Spleen (tissue), 13 donors: ENCODE measurements at places on chromosomes 7 and 10. TPM values are rescaled to one million over a fixed set of nuclear protein-coding genes. Genes with fewer than 3 reads are reported as not detected.

Gene OPN4
- not detected for total RNA-seq

DNA sequence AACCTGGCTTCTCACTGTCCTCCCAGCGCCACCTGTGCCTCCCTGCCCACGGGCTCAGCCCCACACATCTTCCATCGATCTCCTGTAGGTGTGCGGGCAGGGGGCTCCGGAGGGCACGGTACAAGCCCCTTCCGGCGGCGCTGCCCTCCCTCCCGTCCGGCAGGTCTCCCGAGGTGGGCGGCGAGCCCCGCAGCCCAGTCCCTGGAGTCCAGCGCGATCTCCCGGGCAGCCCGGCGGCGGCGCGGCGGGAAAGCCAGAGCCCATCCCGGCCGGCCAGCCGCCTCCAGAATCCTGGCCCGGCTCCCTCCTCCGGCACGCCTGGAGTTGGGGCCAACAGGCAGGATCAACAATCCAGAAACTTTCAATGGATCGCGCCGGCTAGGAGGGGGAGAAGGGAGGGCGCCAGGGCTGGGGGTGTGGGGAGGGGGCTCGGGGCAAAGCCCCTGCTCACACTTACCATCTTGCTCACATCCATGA, 100.1 kb downstream of the HIP1 start:
- H3K27me3 ChIP-seq: no peaks in the 10 kb centered on the region
- peak; percentile 86 for DNase-seq
- peak overlapping the region; percentile 81 for H3K27ac ChIP-seq
- H3K36me3 ChIP-seq: no peaks in the 10 kb centered on the region
- peaks cover 49% of the 10 kb centered on the region for H3K4me1 ChIP-seq

Gene PRPF18
- 19.3 TPM for total RNA-seq

DNA sequence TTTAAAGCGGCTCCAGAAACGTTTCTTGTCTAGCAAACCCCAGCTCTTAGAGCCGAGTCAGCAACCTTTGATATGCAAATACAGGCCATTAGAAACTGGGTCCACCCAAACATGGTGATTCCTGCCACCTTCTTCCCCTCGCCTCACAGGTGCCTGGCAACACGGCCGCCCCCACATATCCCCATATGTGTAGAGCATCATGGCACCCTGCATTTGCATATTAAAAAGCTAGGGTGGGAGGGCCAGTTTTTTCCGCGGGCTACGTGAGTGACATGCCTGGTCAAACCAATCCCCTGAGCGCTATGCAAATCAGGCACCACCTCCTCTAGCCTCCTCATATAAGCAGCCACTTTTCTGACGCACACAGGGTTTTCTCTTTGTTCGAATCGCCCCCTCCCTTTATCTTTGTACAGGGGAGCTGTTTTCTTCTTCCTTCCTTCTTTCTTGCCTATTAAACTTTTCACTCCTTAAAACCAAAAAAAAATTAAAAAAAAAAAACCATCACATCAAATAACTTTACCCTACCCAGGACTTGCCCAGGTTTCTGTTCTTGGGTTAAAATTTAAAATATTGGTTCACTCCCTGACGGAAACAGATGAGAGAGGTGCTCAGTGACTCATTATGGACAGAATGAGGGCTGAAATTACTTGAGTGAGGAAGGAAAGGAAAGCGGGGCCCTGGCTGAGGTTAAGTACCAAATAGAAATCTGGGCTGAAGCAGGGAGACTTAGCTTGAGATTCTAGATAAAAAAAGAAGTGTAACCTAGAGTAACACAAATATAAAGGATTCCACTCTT, 59.8 kb downstream of the COA1 start:
- H3K4me1 ChIP-seq: peaks cover 10% of the 10 kb centered on the region
- H3K27ac ChIP-seq: no peak overlapping the region
- DNase-seq: no peak

GRCh38 chr10:110184398-110184797, 23.0 kb upstream of the MXI1 start:
- no peak overlapping the region for H3K4me3 ChIP-seq
- H3K27me3 ChIP-seq: no peaks in the 10 kb centered on the region
- H3K4me1 ChIP-seq: no peaks in the 10 kb centered on the region
- no peak overlapping the region for H3K27ac ChIP-seq

DNA sequence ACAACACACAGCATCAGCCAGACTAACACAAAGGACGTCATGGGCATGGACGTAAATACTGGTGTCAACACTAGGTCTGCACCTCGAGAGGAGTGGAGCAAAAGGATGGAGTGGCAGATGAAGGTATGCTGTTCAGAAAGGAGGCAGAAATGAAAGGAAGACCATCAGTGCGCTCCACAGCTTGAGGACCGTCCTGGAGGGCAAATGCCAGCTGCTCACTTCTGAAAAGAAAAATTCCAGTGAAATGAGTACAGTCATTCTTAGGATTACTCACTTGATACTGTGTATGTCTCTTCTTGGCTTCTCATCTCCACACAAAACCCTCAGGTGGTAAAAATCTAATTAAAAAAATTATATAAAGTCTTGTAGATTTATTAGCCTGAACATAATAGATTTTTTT, 44.8 kb downstream of the EGFR start:
- peaks cover 6% of the 10 kb centered on the region for H3K4me1 ChIP-seq
- no peak for DNase-seq
- no peaks in the 10 kb centered on the region for H3K27me3 ChIP-seq
- H3K4me3 ChIP-seq: no peak overlapping the region
- H3K36me3 ChIP-seq: no peaks in the 10 kb centered on the region

Gene SMURF1
- total RNA-seq: 25.3 TPM

- H3K36me3 ChIP-seq: no peaks in the 10 kb centered on the region
- H3K4me1 ChIP-seq: peaks cover 22% of the 10 kb centered on the region
- no peak within 1 kb of the TSS for H3K27ac ChIP-seq
- H3K27me3 ChIP-seq: peaks cover 48% of the 10 kb centered on the region
- H3K4me3 ChIP-seq: peak within 1 kb of the TSS; percentile 51
Measured at GRCh38 chr7:138981332-138982203, at the start of gene KIAA1549. Gene KIAA1549, minus strand, starts transcription at chr7:138981389. Its CDS starts 120 bp downstream, at chr7:138981269.

GRCh38 chr7:31764462-31764861, 77.4 kb downstream of the PPP1R17 start:
- H3K36me3 ChIP-seq: no peaks in the 10 kb centered on the region
- no peaks in the 10 kb centered on the region for H3K27me3 ChIP-seq
- DNase-seq: no peak
- no peak overlapping the region for H3K27ac ChIP-seq

- no peak overlapping the region for H3K27ac ChIP-seq
- H3K27me3 ChIP-seq: no peaks in the 10 kb centered on the region
- no peak overlapping the region for H3K4me3 ChIP-seq
- DNase-seq: no peak
Measured at GRCh38 chr7:27459021-27459730, 203.5 kb downstream of the HIBADH start.

DNA sequence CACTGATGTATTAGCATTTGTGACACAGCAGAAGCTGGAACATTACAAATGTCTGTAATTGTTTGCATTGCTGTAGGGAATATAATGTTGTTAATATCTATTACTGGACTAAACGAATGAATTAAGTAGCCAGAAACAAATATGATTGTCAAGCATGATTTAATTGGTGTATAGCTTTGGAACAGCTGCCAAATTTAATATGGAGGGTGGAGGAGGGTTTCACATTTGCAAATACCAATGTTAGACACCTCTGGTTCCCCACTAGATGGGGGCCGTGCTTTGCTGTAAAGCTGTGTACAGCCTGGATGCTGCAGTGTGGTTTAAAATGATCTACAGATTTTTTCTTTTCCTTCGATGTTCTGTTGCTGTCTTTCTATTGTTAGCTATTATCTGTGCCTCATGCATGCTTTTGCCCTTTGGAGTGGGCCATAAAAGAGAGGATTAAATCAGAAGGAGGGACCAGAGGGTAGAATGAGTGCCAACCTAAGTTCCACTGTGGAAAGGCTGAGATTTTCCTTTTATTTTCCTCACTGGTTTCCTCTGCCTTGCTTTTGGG, 23.1 kb downstream of the DNAJB9 start:
- no peak overlapping the region for H3K4me3 ChIP-seq
- H3K36me3 ChIP-seq: no peaks in the 10 kb centered on the region
- H3K4me1 ChIP-seq: no peaks in the 10 kb centered on the region
- H3K27ac ChIP-seq: no peak overlapping the region
- no peaks in the 10 kb centered on the region for H3K27me3 ChIP-seq

GRCh38 chr10:68594405-68594804, 34.3 kb downstream of the TET1 start:
- H3K4me1 ChIP-seq: peaks cover 2% of the 10 kb centered on the region
- no peak overlapping the region for H3K27ac ChIP-seq
- no peak for DNase-seq
- H3K4me3 ChIP-seq: no peak overlapping the region
- H3K27me3 ChIP-seq: no peaks in the 10 kb centered on the region

GRCh38 chr10:47406870-47407691, 23.0 kb upstream of the ZNF488 start:
- H3K27ac ChIP-seq: no peak overlapping the region
- no peaks in the 10 kb centered on the region for H3K27me3 ChIP-seq
- peak; percentile 56 for DNase-seq
